ENCODE measurements at places on chromosomes 7 and 10.

GRCh38 chr7:123011766-123012369 lies 16.4 kb upstream of the TAS2R16 start:
- DNase-seq, result no peak

DNA sequence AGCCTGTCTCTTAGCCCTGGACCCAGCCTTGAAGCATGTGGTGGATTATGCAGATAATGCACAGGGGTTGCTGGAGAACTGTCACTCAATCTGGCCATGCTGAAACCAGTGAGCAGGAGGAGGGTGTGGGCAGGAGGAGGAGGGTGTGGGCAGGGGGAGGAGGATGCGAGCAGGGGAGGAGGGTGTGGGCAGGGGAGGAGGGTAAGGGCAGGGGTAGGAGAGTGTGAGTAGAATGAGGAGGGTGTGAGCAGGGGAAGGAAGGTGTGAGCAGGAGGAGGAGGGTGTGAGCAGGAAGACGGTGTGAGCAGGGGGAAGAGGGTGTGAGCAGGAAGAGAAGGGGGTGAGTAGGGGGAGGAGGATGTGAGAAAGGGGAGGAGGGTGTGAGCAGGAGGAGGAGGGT lies 18.8 kb downstream of the CAMK2B start:
- no peak for DNase-seq

DNA sequence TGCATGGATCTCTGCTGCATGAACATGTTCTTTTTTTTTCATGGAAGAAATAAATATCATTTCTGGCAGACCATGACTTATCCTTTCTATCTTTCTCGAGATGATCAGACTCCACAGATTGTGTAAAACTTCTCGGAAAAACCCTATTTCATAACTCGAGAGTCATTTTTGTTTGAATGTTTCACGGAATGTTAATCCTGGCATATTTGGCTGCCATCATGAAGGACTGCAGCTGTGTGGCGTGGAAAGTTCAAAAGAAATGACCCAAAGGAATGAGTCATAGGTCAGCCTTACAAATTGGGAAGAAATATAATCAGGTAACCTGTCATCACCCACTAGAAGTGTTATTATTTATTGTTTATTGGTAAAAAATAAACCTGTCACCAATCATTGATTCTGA lies 566.8 kb downstream of the SDK1 start:
- DNase-seq, result no peak

DNA sequence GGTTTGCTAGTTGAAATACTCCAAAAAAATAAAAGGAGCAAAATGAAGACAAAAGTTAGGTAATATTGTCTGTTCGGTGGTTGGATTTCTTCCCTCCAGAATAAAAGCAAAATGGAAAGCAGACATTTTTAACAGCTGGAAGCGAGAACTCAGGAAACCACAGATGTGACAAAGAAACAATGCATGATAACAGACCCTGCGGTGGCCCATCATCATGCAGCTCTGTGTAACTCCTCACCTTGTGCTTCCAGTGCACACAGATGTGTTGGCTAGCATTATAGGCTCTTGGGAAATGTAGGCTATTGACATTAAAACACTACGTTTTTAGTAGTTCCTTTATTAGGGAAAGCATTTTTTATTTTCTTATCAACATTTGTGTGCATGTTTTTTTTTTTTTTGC lies 53.9 kb upstream of the ARL4A start:
- no peak for DNase-seq

- no peak for DNase-seq
These were observed 138.0 kb downstream of the TACC2 start for GRCh38 chr10:122126763-122127659.

Data from epithelial cell of proximal tubule (primary cell).